A549 (cell line): ENCODE measurements at places on chromosomes 12 and 14.

- no peak for DNase-seq
Observed at GRCh38 chr12:98606359-98606988, 13.0 kb downstream of the SLC25A3 start.

DNA sequence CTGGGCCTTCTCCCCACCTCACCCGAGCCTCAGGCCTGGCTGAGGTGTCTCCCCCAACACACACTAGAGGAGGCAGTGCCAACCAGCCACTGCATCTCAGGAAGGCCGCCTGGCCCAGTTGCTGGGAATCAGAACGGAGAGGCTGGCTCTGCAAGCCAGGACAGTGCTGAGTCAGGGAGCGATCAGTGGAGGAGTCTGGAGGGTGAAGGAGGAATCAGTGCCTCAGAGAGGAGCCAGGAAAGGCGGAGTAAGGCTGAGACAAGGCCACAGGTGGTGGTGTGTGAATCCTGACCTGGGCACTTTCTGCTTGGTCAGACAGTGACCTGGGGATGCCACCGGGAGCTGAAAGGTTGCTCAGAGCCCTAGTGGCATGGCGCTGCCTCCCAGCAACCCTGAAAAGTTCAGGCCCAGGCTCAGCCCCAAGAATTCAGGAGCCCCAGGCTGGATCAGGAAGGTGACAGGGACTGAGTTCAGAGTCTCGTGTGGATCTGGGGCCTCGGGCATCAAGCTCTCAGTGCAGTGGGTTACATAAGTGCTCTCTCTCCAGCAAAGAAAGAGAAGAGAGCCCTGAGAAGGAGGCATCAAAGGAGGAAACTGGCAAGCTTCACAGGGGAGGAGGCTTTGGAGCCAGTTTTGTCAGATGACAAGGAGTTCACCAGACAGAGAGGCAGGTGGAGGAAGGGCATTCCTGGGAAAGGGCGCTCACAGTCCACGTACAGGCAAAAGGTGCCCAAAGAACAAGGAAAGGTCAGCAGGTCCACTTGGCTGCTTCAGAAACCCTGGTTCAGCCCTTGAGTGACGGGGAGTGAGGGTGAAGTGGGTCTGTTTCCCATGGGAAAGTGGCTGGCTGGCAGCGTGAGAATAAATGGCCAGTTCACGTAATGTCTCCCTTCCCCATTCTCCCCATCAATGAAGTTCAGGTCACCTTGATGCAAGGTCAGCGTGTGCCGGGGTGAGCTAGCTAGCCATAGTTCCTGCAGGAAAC is 87.8 kb downstream of the ZFP36L1 start:
- no peak for DNase-seq

- no peak for DNase-seq
Observed at GRCh38 chr14:63342371-63342770, 23.6 kb upstream of the GPHB5 start.

DNA sequence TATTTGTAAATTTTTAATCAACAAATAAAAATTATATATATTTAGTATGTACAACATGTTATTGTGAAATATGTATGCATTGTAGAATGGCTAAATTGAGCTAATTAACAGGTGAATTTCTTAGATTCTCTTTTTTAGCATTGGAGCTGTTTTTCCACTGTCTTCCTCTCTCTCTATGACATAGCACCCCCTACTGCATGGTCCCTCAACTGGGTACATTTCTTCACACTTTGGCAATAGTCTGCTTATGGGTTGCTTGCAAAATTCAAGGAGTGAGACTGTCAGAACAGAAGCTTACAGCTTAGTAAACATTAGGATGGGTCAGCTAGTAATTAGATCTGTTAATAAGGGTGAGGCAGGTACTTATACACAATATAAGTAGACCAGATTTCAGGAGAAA is 658.5 kb upstream of the MGAT4C start:
- DNase-seq: peak; percentile 56

- no peak for DNase-seq
Observed at GRCh38 chr12:94285943-94286582, 137.7 kb downstream of the PLXNC1 start.

- peak; percentile 59 for DNase-seq
Observed at GRCh38 chr12:50732591-50732990, 31.3 kb upstream of the ATF1 start.

DNA sequence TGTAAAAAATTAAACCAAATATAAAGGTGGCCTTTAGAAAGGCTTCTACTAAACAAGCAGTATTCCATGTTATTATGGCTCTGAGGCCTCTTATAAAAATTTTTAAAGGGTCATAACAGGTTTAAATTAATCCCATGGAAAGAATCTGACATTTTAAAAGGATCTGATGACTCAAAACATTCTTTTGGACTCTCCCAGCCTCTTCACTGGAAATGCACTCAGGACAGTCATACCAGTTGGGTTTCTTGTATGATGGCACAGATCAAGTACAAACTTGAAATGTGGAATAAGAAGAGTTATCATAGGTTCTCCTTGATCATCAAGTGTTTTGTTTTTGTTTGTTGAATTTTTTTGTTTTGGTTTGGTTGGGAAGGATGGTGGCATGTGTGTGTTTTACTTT is 50.8 kb downstream of the PPP2R5E start:
- peak; percentile 29 for DNase-seq

DNA sequence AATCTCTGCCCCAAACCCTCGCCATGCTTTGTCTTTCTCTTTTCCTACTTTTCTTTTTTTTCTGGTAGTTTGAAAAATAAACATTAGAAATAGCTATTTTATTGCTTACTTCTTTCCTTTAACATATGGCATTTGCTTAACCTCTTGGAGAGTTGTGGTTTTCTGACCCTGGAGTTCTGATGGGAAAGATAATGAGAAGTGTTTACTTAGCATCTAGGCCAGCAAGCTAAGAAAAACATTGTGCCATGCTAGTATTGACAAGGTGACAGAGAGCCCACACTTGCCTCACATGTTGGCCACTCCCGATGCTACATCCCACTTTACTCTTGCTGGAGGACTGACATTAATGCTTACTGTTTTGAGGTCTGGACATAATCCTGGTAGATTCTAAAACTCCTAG is 886.2 kb downstream of the DIO2 start:
- DNase-seq: no peak

GRCh38 chr14:104691546-104692260 is 2.3 kb downstream of the INF2 start:
- no peak for DNase-seq
